Osteoblast (primary cell): ENCODE measurements at places on chromosomes 4 and X. TPM values are rescaled to one million over a fixed set of nuclear protein-coding genes. Genes with fewer than 3 reads are reported as not detected.

The NUDT10 gene
- total RNA-seq, result 2.5 and 2.7 TPM in 2 replicates

- DNase-seq, result no peak
These were observed 23.3 kb downstream of the CAMK2D start for GRCh38 chr4:113738251-113738650.

DNA sequence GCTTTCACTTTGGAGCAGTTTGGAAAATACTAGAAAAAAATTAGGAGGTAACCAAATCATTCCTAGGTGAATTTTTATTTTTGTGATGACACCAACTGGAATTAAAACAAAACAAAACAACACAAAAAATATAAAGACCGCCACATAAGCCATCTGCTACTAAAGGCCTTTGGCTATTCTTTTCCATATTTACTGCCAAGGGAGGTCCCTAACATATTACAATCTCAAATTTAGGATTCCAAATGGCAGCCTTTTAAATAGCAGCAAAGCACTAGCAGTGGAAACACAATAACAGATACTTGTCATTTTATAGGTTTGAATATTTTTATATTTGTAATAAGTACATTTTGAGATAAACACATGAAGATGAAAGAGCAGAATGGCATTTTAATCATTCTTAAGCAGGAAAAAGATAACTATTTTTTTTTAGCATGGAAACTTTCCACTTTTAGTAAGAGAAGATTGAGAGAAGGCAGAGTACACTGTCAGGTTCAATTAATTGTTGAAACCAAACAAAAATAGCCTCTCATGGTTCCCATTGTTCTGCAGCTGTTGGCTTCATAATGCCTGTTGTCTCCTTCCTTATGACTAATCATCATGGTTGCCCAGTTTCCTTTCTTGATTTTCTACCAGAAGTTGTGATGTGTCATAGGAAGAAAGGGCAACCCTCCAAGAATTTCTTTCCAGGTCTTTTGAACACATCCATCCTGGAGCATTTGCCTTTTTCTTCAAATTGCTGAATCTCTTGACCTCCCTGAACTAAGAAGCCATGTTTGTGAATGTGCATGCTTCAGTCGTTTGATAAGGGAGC is 219.0 kb upstream of the EMCN start:
- DNase-seq, result no peak

- no peak for DNase-seq
These were observed 243.4 kb downstream of the PTTG2 start for GRCh38 chr4:38203609-38204008.

GRCh38 chr4:128322986-128323385 is 35.4 kb upstream of the PGRMC2 start:
- peak; percentile 53 for DNase-seq

The NDST3 gene
- not detected in 2 replicates for total RNA-seq

GRCh38 chr4:175951794-175952193 is 113.8 kb upstream of the WDR17 start:
- no peak for DNase-seq

GRCh38 chrX:127276326-127276725 is 456.8 kb downstream of the PRR32 start:
- DNase-seq, result no peak

The PAGE2 gene
- not detected in 2 replicates for total RNA-seq

DNA sequence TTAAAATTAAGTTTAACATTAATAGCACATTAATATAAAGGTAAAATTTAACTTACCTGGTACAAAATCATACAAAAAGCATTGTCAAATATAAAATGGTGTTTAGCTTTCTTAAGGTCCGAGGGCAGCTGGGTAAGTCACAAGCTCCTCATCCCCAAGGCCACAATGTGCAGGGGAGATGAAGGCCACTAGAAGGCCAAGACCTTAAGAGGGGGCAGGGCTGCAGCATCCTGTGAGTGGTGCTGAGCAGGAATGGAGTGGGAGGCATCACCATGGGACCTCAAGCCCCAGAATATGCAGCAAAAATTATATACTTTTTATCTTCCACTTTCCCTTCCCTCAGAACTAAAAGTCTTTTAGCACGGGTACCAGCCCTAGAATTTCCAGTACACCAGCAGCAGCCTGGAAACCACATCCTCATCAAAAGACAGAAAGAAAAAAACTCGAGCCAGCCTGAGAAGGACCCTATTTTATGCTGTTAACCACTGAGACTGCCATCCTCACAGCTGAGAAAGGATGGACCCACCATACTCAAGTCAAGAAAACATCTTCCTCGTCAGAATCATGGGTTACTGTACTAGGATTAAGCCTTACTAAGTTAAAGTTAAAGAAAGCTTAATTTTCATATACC is 13.0 kb upstream of the RHOXF2 start:
- DNase-seq, result no peak

The SHROOM2 gene
- total RNA-seq, result 6.2 and 8.0 TPM in 2 replicates
